ENCODE measurements at places on chromosomes 13 and 19.

- DNase-seq: no peak
These were observed 1.8 kb downstream of the EXOSC5 start for GRCh38 chr19:41395355-41395754.

DNA sequence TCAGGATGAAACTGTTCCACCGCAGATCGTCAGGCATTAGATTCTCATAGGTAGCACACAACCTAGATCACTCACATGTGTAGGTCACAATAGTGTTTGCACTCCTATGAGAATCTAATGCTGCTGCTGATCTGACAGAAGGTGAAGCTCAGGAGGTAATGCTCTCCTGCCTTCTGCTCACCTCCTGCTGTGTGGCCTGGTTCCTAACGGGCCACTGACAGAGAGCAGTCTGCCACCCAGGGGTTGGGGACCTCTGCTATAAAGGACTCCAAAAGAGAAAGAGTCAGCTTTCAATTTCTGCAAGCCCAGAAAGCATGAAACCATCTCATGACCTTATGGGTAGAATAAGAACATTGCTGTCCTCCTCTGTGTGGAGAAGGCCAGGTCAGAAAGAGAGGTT lies 43.5 kb upstream of the PCCA start:
- no peak for DNase-seq

DNA sequence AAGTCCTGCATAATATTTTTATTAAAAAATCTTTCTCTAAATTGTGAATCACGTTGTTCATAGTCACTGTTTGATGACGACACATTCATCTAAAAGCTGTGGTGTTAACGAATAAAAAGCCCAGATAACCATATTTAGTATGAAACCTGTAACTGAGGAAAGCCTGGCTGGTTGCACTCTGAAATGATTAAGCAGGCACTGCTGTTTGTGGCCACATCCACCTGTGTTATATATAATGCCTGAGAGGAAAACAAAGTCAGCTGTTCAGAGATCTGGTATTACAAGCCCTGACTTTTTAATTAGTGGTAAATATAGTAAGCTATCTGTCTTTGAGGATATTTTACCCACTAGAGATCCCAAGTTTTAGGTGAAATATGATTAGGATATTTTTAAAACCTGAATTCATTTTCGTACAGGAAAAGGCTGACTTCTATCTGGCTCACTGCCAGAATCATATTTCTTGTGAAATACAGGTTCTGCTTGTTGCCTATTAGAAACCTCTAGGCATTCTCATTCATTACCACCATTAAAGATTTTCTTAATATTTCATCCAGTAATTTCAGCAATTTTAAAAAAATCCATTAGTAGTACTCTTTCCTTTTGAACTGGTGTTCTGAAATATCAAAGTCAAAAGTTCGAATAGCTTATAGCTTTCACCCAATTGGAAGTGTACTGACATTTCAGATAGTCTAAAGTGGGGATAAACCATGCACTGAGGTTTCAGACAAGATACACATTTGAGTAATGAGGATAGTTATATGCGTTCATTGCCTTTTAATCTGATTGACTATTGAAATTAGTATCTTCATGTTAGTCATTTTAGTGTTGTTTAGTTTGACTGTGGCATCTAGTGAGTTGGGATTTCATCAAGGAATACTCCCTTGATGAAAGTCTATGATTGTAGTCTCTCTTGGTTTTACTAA lies 79.7 kb downstream of the LMO7 start:
- no peak for DNase-seq

DNA sequence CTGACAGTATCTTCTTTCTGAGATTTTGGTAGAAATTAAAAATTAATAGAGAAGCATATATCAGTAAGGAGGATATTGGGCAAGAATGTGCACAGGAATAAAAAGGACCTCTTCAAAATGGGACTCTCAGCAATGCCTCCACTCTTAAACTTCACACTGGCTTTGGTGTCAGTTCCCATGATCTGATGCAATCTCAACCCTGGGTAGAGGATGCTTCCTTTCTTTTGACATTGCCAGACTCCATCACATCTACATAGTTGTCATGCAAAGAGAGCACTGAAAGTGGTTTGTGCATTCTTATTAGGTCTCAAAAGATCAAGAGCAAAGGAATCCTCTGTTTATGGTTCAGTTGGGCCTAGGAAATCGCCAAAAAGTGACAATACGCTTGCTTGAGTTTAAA lies 26.3 kb downstream of the STARD13 start:
- no peak for DNase-seq

GRCh38 chr13:41971848-41972247 lies 10.9 kb upstream of the VWA8 start:
- DNase-seq: no peak

- DNase-seq: no peak
These were observed 1248.8 kb downstream of the UQCRFS1 start for GRCh38 chr19:27964185-27964584.

DNA sequence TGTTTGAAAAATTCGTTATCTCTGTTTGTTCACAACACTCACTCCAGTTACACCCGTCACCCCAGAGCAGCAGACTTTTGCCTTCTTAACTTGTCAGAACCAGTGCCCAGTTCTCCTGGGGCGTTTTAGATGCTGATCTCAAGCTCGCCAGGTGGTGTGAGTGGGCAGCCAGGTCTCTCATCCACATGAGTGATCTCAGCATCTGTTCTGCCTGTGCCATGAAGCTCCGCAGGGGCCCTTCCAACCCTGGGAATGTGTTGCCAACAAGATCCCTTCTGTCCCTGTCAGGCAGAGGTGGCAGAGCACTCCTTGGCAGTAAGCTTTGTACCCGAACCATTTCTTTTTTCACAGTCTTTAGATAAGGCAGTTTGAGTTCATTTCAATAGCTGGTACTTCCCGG lies 896.5 kb downstream of the UQCRFS1 start:
- DNase-seq: no peak

GRCh38 chr19:6734096-6734696 lies 3.2 kb downstream of the GPR108 start:
- no peak for DNase-seq

- peak; percentile 31 for DNase-seq
These were observed 106.2 kb downstream of the SHISA2 start for GRCh38 chr13:25945596-25945995.

DNA sequence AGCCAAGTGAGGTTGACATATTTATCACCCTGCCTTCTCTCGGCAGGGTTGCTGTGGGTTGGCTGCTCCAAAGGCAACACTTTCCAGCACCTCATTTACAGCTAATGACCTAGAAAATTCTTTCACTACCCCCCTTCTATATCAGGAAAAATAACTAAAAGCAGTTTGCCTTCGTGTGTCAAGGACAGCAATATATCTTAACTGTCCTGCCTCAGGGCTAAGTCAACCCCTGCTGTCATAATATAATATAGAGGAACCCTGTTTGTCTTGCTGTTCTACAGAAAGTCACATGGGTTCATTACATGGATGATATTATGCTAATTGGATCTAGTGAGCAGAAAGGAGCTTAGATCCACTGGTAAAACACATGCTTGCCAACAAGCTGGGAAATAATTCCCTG lies 28.1 kb upstream of the USP12 start:
- DNase-seq: no peak

DNA sequence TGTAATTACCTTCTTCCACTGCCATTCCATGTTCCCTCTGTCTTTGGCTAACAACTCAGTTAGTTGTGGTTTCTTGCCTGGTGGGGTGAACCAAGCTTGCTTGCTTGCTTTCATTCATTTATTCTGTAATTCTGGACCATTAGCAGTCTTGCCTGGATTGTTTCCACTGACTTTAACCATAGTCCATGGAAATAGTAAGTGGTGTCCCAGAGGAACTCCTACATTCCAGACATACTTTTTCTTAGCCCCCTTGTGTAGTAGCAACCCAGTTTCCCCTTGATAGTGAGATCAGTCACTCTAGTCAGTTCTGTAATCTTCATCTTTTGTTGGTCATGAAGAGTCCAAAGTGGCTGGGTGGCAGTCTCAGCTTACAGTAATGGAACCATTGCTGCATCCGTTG lies 23.2 kb downstream of the PDS5B start:
- DNase-seq: no peak

DNA sequence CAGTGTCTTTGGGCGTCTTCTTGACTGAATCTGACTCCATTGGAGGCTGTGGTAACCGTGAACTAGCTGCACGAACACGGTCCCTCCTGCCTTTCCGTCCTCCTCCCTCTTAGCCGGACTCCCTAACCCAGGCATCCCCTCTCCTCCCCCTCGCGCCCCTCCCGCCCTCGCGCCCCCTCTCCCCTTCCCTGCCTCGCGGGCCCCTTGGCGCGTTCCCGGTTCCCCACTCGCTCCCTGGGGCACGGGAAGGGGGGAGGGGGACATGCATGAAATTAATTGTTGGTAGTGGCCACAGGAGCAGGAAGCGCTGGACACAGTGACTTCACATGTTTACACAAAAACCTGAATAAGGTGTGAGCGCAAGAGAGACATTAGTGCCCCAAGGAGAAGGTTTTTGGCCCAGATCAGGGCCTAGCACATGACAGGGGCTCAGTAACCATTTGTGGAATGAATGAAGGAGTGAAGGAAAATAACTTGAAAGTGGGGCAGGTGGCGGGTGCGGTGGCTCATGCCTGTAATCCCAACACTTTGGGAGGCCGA lies 279 bp downstream of the DMRTC2 start:
- DNase-seq: no peak

DNA sequence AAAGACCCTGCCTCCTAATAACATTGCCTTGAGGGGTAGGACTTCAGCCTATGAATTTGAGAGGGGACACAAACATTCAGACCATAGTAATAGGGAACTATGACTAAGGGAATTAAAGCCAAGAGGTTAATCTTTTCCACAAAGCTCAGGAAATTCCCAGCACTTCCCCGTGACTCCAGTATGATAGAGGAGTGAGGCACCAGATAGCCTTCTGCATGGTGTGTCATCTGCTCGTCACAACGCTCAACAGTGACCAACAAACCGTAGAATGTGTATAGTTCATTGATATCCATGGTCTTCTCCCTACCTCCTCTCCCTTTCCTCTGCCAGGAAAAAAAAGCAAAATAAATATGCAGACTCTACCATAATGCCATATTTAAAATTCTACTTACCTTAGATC lies 64.4 kb downstream of the B3GLCT start:
- no peak for DNase-seq

- no peak for DNase-seq
These were observed 320.1 kb downstream of the ZNF536 start for GRCh38 chr19:30692181-30692811.

GRCh38 chr13:78650717-78651083 lies 8.3 kb downstream of the OBI1 start:
- no peak for DNase-seq

DNA sequence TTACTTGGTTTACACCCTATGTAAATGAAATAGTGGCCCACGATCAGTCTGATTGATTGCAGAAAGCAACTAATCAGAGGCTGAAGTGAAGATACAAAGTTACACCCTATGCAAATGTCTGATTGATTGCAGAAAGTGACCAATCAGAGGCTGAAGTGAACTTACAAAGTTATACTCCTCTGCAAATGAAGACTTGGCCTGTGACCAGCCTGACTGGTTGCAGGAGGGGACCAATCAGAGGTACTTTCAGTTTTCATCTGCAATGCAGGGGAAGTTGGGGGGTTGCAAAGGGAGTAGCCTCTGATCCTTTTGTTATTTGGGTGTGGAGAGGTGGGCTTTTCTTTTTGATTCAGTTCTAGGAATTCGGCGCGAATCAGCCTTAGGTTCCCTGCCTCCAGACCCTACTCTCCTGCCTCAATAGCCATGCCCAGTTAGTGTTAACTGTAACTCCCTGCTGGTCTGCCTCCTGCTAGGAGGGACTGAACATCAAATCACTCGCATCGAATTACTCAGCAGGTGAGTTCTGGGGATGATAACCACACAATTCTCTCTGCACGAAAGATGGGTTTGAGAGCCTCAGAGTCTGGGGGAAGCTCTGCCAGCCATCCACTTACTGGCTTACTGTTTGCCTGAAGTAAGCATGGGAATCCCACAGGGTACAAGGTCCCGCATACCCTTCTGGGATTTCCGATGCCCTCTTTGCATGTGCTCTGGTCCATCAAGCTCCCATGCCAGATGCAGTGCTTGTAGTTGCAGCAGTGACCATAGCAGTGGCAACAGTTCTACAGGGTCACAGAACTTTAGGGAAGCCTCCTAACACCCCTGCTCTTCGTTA lies 7.5 kb downstream of the ARL11 start:
- DNase-seq: no peak

- no peak for DNase-seq
These were observed 248.7 kb downstream of the TDRD3 start for GRCh38 chr13:60645676-60646075.

DNA sequence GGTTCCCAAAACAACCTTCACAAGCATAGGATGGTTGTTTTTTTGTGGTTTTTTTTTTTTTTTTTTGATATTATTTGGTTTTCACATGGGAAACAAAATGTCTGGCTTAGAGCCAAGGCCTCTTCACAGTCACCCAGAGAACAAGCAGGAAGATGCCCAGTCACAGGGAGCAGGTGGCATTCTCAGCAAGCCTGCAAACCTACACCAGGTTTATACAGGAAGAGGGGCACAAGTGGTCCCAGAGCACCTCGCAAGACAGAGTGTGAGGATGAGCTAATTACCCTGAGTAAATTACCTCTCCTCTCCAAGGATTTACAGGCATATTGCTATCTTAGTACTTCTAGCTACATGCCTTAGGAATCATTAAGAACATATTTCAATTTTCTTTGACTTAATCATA lies 1375.6 kb downstream of the EFNB2 start:
- DNase-seq: peak; percentile 89

- DNase-seq: no peak
These were observed 20.0 kb downstream of the GNA11 start for GRCh38 chr19:3114018-3114726.

DNA sequence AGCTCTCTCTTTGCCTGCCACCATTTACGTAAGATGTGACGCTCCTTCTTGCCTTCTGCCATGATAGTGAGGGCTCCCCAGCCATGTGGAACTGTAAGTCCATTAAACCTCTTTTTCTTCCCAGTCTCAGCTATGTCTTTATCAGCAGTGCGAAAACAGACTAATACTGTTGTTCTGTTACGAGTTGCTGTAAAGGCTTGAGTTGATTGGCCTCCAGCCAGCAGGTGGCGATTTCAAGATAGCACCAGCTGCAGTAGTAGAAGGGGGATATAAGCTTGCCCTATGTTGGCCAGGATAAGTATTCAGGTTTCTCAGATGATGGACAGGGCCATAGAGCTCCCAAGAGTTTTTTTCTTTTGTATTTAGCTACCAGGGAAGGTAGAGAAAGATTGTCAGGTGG lies 385.5 kb downstream of the MZT1 start:
- no peak for DNase-seq

GRCh38 chr13:44895953-44896335 lies 93.3 kb downstream of the NUFIP1 start:
- DNase-seq: no peak

- DNase-seq: peak; percentile 67
These were observed 717 bp upstream of the NALCN start for GRCh38 chr13:101417043-101417406.

GRCh38 chr13:32314271-32315237 lies 609 bp downstream of the ZAR1L start:
- DNase-seq: no peak

DNA sequence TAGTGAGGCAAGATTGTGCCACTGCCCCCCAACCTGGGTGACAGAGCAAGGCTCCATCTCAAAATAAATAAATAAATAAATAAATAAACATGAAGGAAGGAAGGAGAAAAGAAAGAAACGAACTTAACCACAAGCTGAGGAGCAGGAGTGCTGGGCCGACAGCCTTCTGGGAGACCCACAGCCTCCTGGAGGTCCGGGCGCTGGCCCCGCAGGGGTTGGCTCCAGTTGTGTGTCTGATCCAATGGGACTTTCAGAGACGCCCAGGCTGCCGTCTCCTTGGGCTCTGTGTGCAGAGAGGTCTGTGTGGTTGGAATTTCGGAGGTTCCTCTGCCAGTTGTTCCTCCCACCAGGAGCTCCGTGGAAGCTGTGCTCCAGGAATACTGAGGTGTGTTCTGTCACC lies 36.0 kb upstream of the MCF2L start:
- no peak for DNase-seq
